ENCODE measurements at places on chromosomes 5 and 9.

- no peak for DNase-seq
Measured at GRCh38 chr5:86427158-86427557, 190.6 kb upstream of the COX7C start.

- no peak for DNase-seq
Measured at GRCh38 chr9:98217255-98217654, 24.8 kb upstream of the CORO2A start.

- DNase-seq, result no peak
Measured at GRCh38 chr5:142141463-142141862, 32.9 kb downstream of the NDFIP1 start.

DNA sequence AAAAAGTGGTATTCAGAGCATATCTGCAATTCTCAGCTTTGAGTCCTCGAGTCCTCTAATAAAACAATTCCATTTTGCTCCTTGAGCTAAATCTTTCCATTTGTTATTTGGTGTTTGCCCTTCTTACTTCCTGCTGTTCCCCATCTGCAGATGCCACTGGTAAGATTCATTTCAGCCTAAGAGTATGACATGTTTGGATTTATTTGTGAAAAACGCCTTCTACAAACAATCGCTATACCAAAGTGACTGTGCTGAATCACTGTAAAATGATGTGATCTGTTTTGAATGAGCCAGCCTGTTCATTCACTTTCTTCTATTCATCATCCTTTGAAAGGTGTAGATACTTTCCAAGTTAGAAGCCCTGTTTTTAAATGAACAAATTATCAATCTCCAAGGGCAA is 27.7 kb downstream of the KCTD16 start:
- no peak for DNase-seq

- DNase-seq, result no peak
Measured at GRCh38 chr5:94234987-94235386, 383.4 kb downstream of the KIAA0825 start.

DNA sequence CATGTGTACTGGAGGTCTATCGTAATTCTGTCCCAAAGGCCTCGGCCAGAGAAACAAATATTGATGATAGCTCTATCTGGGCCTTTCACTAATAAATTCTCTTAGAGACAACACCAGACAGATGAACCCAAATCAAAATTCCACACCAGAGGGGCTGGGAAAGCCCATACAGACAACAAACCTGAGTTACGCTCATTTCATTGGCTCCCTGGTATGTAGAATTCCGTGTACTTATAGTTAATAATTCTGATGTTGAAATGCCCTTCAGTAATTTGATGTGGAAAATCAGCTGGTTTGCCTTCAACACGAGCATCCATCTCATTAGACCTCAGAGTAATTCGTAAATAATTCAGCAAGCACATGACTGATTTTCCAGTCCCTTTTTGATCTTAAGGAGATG is 53.2 kb downstream of the FRMD3 start:
- DNase-seq, result no peak

DNA sequence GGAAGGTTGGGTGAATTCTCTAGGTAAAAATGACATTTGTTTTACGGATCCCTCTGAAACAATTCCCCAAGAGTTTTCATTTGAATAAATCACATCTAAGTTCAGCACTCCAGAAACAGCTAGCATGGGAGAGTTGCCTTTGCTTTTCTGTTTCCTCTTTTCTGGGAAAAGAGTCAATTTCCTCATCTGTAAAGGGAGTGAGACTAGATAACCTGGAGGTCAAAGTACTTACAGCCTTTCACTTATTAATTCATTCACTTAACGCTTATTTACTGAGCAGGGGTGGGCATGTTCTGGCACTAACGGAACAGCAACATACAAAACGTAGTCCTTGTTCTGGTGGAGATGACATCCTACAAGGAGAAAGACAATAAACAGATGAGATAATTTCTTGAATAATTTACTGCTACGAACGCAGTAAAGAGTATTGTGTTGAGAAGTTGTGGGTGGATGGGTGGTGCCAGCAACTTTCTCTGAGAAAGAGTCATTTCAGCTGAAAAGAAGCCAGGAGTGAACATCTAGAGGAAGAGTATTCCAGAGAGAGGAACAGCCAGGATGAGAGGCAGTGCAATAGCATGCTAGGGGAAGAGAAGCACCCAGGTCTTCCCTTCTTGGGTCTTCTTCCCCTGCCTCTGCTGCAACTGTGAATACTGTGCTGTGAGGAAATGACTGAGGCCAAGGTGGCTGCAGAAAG is 335.6 kb downstream of the ZSWIM6 start:
- DNase-seq, result no peak

DNA sequence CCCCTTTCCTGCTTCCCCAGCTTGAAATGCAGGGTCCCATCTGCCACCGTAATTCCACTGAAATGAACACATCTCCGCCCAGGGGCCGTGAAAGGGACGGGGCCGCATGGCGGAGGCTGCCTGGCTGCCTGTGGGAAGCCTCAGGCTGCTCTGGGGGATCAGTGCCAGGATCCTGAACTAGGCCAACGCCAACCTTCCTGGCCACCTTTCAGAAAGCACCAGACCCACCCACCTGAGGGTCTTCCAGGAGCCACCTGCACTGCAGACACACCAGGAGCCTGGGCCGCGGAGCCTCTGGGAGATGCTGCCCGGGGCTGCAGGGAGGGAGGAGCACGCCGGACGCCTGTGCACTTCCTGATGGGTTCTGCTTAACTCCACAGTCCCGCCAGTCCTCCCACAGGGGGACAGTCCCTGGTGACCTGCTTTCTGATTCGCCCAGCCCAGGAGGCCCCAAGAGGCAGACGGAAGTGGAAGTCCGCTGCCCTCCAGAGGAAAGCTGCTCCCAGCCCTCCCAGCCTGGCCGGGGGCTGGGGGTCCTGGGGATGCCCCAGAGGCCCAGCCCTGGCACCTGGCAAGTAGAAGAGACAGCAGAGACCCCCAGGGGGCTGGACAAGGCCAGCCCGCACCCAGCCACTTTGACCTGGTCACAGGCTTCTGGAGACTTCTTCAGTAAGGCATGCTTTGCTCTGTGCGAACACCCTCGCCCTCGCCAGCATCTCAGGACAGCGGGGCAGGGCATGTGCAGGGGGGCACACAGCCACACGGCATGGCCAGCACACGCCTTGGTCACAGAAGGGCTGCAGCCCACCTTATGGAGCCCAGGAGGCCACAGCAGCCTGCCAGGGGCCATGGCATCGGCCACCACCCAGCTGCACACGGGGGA is at the start of gene CARD9:
Gene CARD9, minus strand, starts transcription at position 370 of the 883 bp plus-strand sequence. CDS start 1,591 bp downstream, outside the sequence.
- DNase-seq, result no peak

GRCh38 chr9:28758341-28758740 is 1185.1 kb upstream of the C9orf72 start:
- DNase-seq, result no peak

DNA sequence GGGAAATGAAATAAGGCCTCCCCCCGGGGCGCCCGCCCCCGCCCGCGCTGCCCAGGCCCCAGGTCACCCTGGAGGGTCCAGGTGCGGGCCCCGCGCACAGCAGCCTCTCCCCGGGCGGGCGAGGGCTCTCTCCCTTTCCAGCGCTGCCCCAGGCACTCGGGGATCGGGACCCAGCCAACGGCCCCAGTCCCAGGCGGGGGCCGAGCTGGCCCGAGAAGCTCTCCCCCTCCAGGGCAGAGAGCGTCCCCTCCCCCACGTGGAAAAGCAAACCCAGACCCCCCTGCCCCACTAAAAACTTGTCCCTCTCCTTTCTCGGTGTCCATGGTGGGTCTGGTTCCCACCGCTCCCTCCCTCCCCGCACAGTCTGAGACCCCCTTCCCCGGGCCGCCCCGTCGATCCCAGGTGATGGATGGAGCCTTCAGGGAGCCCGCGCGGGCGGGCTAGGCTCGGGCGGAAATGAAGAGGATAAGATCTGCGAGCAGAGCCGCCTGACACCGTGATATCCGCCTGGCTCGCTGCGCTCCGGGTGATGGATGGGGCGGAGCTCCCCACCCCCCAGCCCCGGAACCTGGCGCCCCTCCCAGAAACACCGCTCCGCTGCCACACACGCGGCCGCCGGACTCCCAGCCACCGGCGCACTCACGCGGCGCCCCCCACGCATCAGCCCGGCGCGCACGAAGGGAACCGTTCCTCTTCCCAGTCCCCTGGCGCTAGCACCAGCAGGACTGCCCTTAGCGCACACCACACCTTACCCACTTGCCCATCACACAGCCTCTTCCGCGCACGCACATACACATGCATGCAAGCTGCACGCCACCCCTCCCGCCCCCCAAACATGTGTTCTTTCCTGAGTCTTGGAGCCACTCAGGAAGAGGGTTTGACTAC is 81.7 kb upstream of the ZBTB43 start:
- DNase-seq, result no peak

DNA sequence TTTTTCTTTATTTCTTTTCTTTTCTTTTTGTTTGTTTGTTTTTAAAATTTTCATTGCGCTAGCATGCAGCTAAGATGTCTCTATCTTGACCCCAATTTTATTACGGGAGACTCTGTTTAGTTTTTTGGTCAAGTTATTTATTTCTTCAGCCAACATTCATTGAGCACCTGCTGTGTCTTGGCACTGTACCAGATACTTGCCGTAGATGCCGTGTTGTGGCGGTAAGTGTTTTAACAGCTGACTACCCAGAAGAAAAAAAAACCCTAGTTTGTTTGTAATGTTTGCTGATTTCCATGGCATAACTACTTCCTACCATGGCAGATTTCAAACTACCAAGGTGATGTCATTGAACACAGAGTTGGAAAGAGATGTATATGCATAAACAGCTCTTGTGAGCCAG is 65.0 kb downstream of the UGCG start:
- peak; percentile 98 for DNase-seq

DNA sequence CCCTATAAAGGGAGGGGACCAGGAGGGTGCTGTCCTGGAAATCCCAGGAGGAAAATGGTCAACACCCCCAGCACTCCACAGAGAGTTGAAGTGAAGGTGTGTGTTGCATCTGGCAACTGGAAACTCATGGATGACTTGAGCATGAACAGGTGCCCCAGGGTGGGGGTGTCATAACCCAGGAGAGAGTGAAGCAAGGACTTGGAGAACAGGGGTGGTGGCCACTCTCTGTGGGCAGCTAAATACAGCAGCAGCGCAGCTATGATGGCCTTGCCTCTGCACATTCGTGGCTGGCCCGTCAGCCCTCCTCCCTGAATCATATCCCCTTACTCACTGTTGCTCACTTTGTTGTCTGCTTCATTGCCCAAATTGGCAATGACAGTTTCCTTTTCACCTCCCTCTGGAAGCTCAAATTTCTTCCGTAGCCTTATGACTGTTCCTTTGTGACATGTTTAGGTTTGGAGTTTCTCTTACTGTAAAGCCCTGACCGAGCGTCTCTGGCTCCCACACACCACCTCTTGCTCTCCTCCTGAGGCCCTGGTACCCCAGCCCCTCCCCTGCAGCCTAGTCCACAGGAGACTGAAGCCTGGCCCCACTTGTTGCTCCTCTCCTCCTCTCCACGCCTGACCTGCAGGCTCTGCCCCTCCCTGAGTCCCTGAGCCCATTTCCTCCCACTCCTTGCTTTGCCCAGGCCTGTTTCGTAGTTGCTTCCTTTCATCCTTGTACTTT is 185.8 kb downstream of the CD180 start:
- no peak for DNase-seq

GRCh38 chr5:131996210-131997025 is 15.0 kb downstream of the ACSL6 start:
- DNase-seq, result no peak

DNA sequence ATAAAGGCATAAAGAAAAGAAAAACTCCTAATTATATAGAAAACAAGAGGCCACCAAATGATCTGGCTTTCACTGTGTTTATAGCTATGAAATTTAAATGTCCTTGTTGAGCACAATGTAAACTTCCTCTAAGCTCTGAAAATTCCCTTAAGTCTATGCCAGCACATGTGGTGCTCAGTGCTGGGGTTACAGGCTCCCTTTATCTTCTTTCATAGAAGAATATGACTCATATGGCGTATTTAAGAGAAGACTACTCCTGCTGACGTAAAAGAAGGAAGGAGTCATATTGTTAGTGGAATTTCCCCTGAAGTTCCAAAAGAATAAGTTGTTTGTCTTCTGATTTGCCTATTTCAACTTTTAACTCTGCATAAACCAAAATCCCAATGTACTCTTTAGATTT is 30.4 kb downstream of the RNF145 start:
- peak; percentile 88 for DNase-seq

DNA sequence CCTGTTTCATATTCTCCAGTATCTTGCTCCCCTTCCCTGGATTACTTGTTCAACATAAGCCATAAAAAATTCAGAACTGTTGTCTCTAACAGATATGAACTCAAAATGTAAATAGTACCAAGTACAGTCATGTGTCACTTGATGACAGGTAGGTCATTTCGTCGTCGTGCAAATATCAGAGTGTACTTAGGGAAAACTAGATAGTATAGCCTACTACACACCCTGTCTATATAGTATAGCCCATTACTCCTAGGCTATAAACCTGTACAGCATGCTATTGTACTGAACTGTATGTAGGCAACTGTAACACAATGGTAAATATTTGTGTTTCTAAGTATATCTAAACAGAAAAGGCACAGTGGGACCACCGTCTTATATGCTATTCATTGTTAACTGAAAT is 39.1 kb downstream of the SMIM15 start:
- no peak for DNase-seq

DNA sequence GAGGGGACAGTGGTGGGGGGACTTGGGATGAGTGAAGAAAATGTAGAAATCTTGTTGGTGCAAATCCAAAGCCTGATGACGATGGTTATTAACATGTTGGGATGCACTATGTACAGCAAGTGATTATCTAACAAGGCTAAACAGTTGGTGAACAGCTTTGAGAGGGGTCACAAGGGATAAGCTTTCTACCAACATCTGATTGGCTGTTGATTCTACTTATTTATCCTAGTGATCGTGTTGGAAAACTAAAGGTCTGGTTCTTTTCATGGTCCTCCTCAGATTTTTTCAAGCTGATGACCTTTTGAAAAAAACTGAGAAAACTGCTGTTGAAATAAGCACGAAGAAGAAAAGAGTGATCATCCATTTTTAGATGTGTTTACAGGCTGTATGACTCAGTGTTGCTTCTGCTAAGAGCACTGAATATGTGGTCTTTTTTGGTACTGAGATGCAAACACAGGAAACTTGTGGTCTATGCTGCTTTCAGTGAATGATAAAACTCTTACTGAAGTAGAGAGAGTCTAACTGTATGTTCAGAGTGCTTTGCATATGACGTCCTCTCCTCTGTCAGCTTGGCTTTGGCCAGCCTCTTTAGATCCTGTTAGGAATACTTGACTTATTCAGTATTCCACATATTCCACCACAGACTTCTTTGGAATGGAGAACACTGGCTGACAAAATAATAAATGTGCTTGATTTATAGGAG is 174.8 kb downstream of the SLF1 start:
- no peak for DNase-seq

DNA sequence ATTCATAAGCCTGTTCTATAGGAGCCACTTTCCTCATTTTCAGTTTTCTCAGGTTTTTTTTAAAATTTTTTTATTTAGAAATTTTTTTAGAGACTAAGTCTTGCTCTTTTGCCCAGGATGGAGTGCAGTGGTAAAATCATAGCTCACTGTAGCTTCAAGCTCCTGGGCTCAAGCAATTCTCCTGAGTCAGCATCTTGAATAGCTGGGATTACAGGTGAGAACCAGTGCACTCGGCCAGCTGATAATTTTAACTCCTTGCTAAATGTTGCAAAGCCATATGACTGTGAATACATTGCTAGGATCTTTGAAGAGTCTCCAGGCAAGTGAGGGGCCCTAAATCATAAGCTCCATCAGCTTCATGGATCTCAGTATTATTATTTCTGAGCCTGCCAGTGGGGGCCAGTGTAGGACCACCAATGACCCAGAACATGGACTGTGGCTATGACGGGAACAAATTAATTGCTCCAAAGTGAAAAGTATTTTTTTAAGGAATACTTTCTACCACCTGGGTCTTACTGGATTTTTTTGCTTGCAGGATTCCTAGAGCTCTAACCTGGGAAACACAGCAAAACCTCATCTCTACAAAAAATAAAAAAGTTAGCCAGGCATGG is 5.7 kb upstream of the GAPVD1 start:
- DNase-seq, result no peak
